ENCODE measurements at places on chromosomes 7 and 10.

GRCh38 chr7:6096581-6096980, 65.4 kb downstream of the ANKRD61 start:
- DNase-seq = no peak
- H3K4me3 ChIP-seq = no peak overlapping the region
- H3K27ac ChIP-seq = no peak overlapping the region
- no peaks in the 10 kb centered on the region for H3K27me3 ChIP-seq
- H3K4me1 ChIP-seq = no peaks in the 10 kb centered on the region
- no peaks in the 10 kb centered on the region for H3K36me3 ChIP-seq

- no peak overlapping the region for H3K27ac ChIP-seq
- no peak for DNase-seq
- H3K36me3 ChIP-seq = no peaks in the 10 kb centered on the region
- H3K4me3 ChIP-seq = no peak overlapping the region
- peaks cover 24% of the 10 kb centered on the region for H3K27me3 ChIP-seq
Measured at GRCh38 chr7:128161466-128162125, 79.5 kb upstream of the LEP start.

- no peak for DNase-seq
- H3K27me3 ChIP-seq = no peaks in the 10 kb centered on the region
- no peak overlapping the region for H3K27ac ChIP-seq
Measured at GRCh38 chr7:158107806-158108205, 479.8 kb downstream of the PTPRN2 start.

- H3K36me3 ChIP-seq = no peaks in the 10 kb centered on the region
- no peak for DNase-seq
- no peaks in the 10 kb centered on the region for H3K27me3 ChIP-seq
Measured at GRCh38 chr7:23810099-23810498, 100.1 kb downstream of the STK31 start.

DNA sequence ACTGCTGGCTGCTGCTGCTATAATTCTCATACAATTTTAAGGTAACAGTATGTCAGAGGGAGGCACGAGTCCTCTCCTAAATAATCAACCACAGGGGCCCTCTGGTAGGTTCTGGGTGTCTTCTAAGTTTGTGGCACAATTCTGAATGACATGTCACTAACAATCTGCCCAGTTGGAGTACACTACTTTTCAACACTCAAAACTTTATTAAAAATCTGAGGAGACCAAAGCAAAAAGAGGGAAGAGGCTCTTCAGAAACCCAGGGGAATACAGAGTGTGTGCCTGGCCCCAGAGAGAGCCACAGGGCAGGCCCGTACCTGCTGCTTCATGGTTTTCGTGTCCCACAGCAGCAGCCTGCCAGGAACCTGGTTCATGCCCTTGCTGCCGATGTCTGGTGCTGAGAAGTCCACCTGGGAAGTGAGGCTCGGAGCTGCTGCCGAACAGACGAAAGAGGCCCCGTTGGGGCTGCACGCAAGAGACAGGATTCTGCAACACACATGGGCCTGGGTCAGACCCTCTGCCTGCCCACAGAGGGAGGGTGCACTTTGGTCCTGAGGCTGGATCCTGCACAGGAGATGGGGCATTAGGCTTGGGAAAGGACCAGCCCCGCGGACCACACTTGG, 18.3 kb downstream of the WDR91 start:
- H3K36me3 ChIP-seq = peaks cover 25% of the 10 kb centered on the region
- no peak overlapping the region for H3K4me3 ChIP-seq
- H3K27me3 ChIP-seq = no peaks in the 10 kb centered on the region
- no peak for DNase-seq
- no peak overlapping the region for H3K27ac ChIP-seq

GRCh38 chr7:82249979-82250378, 193.6 kb downstream of the CACNA2D1 start:
- no peak overlapping the region for H3K4me3 ChIP-seq
- no peak overlapping the region for H3K27ac ChIP-seq
- H3K4me1 ChIP-seq = no peaks in the 10 kb centered on the region

GRCh38 chr10:4337563-4337962, 488.4 kb upstream of the AKR1E2 start:
- no peaks in the 10 kb centered on the region for H3K4me1 ChIP-seq
- H3K36me3 ChIP-seq = no peaks in the 10 kb centered on the region

- no peak overlapping the region for H3K27ac ChIP-seq
- no peaks in the 10 kb centered on the region for H3K36me3 ChIP-seq
- H3K4me1 ChIP-seq = peaks cover 17% of the 10 kb centered on the region
- no peaks in the 10 kb centered on the region for H3K27me3 ChIP-seq
- H3K4me3 ChIP-seq = no peak overlapping the region
Measured at GRCh38 chr7:2016761-2017480, 215.8 kb downstream of the MAD1L1 start.

DNA sequence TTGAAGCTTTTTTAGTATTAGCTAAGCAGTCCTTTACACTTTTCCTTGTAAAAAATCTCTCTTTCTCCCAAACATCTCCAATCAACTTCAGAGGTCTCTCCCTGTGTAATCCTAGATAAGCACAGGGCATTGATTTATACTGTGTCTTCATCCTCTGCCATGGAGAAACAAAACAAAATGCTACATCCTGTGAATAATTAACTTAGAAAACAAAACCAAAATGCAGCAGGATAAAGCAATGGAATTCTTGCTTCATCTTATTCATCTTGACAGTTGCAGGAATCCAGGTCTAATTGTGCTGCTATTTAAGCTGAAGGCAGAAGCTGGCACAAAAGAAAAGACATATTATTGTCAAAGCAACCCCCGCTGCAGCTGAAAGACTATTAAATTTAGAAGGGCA, 641.5 kb upstream of the SORCS1 start:
- no peak overlapping the region for H3K27ac ChIP-seq
- H3K36me3 ChIP-seq = no peaks in the 10 kb centered on the region
- no peaks in the 10 kb centered on the region for H3K4me1 ChIP-seq
- DNase-seq = no peak

- H3K27me3 ChIP-seq = peaks cover 6% of the 10 kb centered on the region
- no peaks in the 10 kb centered on the region for H3K36me3 ChIP-seq
- DNase-seq = no peak
- H3K27ac ChIP-seq = no peak overlapping the region
- H3K4me3 ChIP-seq = no peak overlapping the region
Measured at GRCh38 chr10:78404296-78404695, 370.6 kb downstream of the RPS24 start.

GRCh38 chr10:103090911-103091310, 102.2 kb downstream of the NT5C2 start:
- peaks cover 23% of the 10 kb centered on the region for H3K36me3 ChIP-seq
- H3K4me1 ChIP-seq = no peaks in the 10 kb centered on the region
- H3K27me3 ChIP-seq = no peaks in the 10 kb centered on the region
- no peak for DNase-seq
- H3K27ac ChIP-seq = no peak overlapping the region

GRCh38 chr7:42739638-42740037, 172.2 kb downstream of the C7orf25 start:
- H3K4me3 ChIP-seq = no peak overlapping the region
- no peak overlapping the region for H3K27ac ChIP-seq
- DNase-seq = no peak
- H3K4me1 ChIP-seq = no peaks in the 10 kb centered on the region
- H3K27me3 ChIP-seq = no peaks in the 10 kb centered on the region
- no peaks in the 10 kb centered on the region for H3K36me3 ChIP-seq

DNA sequence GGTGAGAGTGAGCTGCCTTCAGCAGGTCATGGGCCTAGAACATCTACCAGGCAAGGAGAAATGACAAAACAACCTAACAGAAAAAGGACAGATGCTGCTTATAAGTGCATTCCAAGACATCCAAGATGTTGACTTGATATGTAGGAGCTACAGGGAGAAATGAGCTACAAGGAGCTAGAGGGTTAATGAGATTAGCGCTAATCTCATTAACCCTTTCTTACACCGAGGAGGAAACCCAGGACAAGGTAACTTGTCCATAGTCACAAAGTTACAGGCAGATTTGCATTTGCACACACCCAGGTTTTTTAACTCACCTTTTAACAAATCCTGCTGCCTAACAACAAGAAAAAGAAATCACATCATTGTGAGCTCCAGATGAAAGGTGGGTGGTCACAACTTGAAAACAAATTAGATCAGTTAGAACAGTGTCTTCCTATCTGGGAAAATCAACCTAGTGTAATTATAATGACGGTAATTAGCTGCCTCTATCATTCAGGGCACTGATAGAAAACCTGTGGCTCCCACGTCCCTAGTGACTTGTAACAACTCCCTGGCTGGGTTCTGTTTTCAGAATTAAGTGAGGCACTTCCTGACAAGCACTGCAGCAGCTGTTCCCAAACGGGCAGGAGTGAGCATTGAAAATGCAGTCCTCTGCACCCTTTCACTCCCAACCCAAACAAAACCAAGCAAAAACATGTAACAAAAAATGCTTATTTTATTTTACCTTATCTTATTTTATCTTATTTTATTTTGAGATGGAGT, 5.7 kb downstream of the KIAA1549 start:
- no peaks in the 10 kb centered on the region for H3K36me3 ChIP-seq
- H3K4me1 ChIP-seq = no peaks in the 10 kb centered on the region
- DNase-seq = no peak
- no peaks in the 10 kb centered on the region for H3K27me3 ChIP-seq
- no peak overlapping the region for H3K4me3 ChIP-seq
- H3K27ac ChIP-seq = no peak overlapping the region

- peak overlapping the region; percentile 100 for H3K27ac ChIP-seq
- H3K27me3 ChIP-seq = no peaks in the 10 kb centered on the region
- H3K36me3 ChIP-seq = no peaks in the 10 kb centered on the region
- DNase-seq = no peak
- peak overlapping the region; percentile 56 for H3K4me3 ChIP-seq
Measured at GRCh38 chr10:48670978-48671913, 13.4 kb upstream of the WDFY4 start.

- no peak for DNase-seq
- H3K4me1 ChIP-seq = no peaks in the 10 kb centered on the region
- H3K27ac ChIP-seq = no peak overlapping the region
- no peaks in the 10 kb centered on the region for H3K36me3 ChIP-seq
- no peak overlapping the region for H3K4me3 ChIP-seq
Measured at GRCh38 chr7:51352174-51353100, 35.8 kb upstream of the COBL start.

- H3K36me3 ChIP-seq = no peaks in the 10 kb centered on the region
- H3K27ac ChIP-seq = no peak overlapping the region
- H3K4me1 ChIP-seq = no peaks in the 10 kb centered on the region
- H3K4me3 ChIP-seq = no peak overlapping the region
Measured at GRCh38 chr7:57203161-57203791, 71.0 kb upstream of the ZNF479 start.

All from GM12878 (cell line).